ENCODE measurements at places on chromosomes 13 and 19.
A peak's percentile ranks its signal among the peaks of the same experiment; 100 is the strongest.

- no peak for DNase-seq
These were observed 262.2 kb downstream of the KLF5 start for GRCh38 chr13:73321043-73321442.

GRCh38 chr19:18208098-18208951 is 4.5 kb upstream of the RAB3A start:
- peak; percentile 81 for DNase-seq

- DNase-seq = no peak
These were observed 239.8 kb downstream of the COG6 start for GRCh38 chr13:39895254-39895653.

DNA sequence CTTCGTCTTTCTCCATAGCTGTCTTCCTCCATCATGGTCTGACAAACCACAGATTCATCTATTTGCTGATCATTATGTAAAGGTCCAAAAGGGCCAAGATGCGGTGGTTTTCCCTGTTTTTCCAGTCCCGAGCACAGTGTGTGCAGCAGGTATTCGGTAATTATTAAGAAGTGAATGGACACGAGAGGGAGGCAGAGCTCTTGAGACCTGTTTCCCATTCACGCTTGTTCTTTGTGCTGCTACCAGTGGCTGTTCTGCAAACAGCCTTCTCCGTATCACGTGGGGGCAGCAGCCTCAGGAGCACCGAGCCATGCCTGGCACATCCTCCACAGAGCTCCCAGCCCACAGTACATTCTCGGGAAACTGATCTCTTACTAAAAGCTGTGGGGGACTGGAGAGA is 50.3 kb downstream of the CCDC70 start:
- no peak for DNase-seq

- DNase-seq = no peak
These were observed 443.9 kb downstream of the FGF9 start for GRCh38 chr13:22114630-22115311.

GRCh38 chr13:31767175-31767900 is 28.0 kb downstream of the RXFP2 start:
- no peak for DNase-seq
